ENCODE measurements at places on chromosomes 4 and X. TPM values are rescaled to one million over a fixed set of nuclear protein-coding genes. Genes with fewer than 3 reads are reported as not detected.

GRCh38 chr4:150852216-150852615 lies 162.9 kb downstream of the LRBA start:
- no peak for ATAC-seq

Gene OTC
- not detected for total RNA-seq

- no peak for ATAC-seq
These were observed 68.0 kb downstream of the RGS12 start for GRCh38 chr4:3360777-3361176.

DNA sequence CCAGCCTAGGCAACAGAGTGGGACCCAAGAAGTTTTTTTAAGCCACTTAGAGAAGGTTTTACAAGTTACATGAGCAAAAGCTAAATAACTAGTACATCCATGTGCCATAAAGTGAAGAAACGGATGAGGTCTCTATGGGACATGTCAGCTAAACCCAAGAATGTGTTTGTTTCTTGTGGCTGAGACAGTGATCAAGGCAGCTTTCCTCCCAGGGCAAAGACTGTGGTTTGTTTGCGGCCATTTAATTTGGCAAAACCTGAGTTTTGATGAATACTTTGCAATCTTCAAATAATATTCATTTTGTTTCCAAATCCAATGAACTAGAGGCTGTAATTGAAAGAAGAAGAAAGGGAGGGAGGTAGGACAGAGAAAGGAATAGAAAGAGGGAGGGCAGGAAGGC lies 44.9 kb upstream of the SLC2A9 start:
- no peak for ATAC-seq

DNA sequence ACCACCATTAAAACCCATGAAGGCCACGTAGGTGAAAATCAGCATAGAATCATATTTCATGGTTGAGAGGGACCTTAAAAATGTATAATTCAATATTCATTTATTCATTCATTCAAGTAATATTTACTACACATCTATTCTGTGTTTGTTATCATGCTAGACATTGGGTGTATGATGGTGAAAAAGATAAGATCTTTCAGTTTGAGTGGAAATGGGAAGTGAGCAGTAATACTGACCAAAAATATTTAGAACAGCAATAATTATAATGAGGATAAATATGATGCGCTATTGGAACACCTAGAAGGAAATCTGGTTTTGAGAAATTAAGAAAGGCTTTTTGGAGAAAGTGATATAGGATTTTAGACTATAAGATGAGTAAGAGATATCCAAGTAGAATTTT lies 28.0 kb downstream of the DKK2 start:
- no peak for ATAC-seq

Gene UBA1
- 227 TPM for total RNA-seq

Gene FAM9C
- 0.21 TPM for total RNA-seq

Gene AADAT
- not detected for total RNA-seq

DNA sequence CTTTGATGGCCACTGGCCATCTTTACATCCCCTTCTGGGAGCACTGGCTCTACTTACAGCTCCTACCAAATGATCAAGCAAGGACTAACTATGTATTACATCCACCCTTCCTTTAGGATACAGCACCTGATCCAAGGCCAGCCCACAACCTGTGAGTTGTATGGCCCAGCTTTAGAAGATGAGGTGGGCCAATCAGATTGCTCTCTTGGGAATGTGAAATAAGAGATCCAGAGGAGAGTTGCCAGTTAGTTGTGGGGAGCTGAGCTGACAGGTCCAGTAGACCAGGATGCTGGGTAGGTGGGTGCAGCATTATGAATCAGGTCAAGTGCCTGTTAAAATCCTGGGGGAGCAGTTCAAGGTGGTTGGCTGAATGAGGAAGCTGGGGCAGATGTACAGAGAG lies 111.5 kb downstream of the GNL3L start:
- no peak for ATAC-seq

Data from activated T-helper 17 cell treated with anti-CD3 and anti-CD28 coated beads, Interleukin-2, amount 50 U/mL, for 72 hours (primary cell).